Aorta (tissue), 5 donors: ENCODE measurements at places on chromosomes 6 and 20. TPM values are rescaled to one million over a fixed set of nuclear protein-coding genes. Genes with fewer than 3 reads are reported as not detected.

DNA sequence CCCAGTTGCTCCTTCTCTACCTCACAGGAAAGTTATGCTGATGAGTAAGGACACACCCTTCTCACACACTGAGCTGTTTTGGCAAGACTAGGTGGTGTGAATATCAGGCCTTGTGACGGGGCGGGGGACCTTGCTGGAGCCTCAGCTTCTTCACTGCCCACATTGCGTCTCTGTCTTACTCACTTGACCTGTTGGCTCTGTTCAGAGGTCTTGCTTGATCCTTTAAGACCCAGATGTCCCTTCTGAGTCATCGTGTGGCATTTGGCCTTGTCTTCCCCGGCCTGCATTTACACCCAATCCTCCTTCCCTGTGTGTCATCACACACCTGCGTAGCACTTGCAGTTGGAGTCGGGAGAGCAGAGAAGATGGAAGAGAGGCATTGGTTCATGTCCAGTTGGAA is 8.3 kb upstream of the PRND start:
- no peaks in the 10 kb centered on the region for H3K36me3 ChIP-seq
- no peaks in the 10 kb centered on the region for H3K4me1 ChIP-seq
- H3K27ac ChIP-seq, result no peak overlapping the region
- DNase-seq, result no peak

DNA sequence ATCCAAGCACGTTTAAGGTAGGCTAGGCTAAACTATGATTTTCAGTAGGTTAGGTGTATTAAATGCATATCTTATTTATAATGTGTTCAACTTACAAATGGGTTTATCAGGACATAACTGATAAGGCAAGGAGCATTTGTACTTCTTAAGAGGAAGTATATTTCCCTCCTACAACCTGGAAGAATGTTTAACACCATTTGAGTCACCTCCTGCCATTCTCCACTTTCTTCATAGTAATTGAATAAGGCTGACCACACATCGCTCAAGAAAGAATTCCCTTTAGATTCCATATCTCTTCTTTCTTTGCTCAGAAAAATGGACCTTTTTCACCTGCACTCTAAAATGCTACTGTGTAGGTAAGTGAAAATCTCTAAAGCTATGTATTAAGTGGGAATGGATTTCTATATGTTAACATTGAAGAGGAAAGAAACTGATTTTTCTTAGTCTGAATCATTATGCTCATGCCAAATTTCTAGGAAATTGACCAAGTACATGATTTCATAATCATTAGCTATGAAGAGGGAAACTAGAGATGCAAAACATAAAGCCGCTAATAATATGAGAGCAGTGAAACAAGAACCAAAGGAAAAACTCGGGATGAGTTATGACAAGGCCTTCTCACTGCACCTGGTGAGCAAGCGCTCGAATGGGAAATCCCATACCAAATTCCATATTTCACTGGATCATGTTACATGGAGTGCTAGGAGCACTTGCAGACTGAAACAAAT is 210.4 kb downstream of the ALDH8A1 start:
- no peaks in the 10 kb centered on the region for H3K36me3 ChIP-seq
- no peak overlapping the region for H3K27ac ChIP-seq
- H3K27me3 ChIP-seq, result no peaks in the 10 kb centered on the region

GRCh38 chr6:63560801-63561287 is 11.4 kb upstream of the LOC128125822 start:
- H3K27ac ChIP-seq, result no peak overlapping the region
- no peaks in the 10 kb centered on the region for H3K36me3 ChIP-seq
- no peaks in the 10 kb centered on the region for H3K4me1 ChIP-seq
- H3K4me3 ChIP-seq, result no peak overlapping the region

GRCh38 chr6:165417278-165417865 is 108.0 kb upstream of the C6orf118 start:
- H3K36me3 ChIP-seq, result no peaks in the 10 kb centered on the region
- no peaks in the 10 kb centered on the region for H3K27me3 ChIP-seq
- no peak for DNase-seq
- no peak overlapping the region for H3K27ac ChIP-seq
- H3K4me1 ChIP-seq, result no peaks in the 10 kb centered on the region

DNA sequence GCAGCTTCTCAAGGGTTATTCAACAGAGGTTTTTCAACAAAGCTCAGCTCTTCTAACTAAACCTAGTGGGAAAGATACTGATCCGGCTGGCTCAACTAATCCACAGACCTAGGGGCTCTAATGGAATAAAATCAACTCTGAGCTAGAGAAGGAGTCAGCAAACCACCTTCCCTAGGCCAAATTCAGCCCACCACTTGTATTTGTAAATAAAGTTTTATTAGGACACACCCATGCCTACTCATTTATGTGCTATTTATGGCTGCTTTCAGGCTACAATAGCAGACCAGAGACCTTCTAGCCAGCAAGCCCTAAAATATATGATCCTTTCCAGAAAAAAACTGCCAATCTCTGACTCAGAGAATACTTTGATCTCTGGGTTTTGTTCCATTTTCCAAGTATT is 6.0 kb upstream of the RAB22A start:
- H3K36me3 ChIP-seq, result no peaks in the 10 kb centered on the region
- H3K4me3 ChIP-seq, result no peak overlapping the region
- H3K27me3 ChIP-seq, result no peaks in the 10 kb centered on the region
- no peak for DNase-seq
- H3K4me1 ChIP-seq, result no peaks in the 10 kb centered on the region

Gene CALHM6
- total RNA-seq, result 5.7 TPM

Gene BRPF3
- total RNA-seq, result 26.4 TPM

Gene RIPOR2
- 16.1 TPM for total RNA-seq
